ENCODE measurements at places on chromosomes 16 and 17.

GRCh38 chr17:73754886-73755400, 110.7 kb upstream of the SDK2 start:
- DNase-seq = no peak

GRCh38 chr16:67390816-67391423, 2.4 kb downstream of the TPPP3 start:
- DNase-seq = no peak

DNA sequence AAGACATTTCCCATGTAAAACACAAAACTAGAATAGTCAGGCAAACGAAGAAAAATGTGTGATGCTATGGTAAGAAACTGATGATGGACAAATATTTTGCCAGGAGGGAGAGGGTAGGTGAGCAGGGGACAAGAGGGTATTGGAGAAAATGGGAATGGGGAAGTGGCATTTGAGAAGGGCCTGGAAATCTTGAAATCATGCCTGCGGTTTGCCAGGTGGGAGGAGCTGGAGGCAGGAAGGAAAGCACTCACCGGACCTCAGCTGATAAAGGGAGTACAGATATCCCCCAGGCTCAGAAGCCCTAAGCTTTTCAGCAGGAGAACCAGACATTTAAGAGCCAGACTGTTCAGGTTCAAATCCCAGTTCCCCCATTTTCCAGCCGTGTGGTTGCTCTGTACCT, 103.6 kb downstream of the GSG1L start:
- no peak for DNase-seq

DNA sequence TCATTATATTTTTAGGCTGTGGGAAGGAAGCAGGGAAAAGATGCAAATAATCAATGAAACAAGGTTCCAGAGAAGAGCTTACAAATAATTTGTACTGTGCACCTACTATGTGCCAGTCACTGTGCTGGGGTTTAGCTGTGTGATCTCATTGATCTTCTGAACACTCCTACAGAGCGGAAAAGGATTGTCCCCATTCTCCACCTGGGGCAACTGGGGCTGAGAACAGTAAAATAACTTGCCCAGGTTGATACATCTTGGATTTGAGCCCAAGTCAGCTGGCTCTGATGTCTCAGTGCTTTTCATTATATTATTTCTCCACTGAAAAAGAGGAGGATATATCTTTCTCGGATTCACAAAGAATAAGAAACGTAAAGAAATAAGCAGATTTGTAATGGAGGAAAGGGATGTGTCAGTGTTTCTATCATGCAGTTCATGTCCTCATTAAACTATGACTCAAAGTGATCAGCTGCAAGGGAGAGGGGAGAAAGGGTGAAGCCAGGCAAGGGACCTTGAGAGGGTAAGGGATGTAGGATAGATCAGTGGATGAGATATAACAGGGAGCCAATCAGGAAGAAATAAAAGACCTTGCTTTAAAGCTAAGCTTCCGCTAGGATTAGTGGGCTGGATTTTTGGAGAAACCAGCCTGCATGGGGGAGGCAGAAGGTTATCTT, 143.6 kb upstream of the NOL11 start:
- no peak for DNase-seq

GRCh38 chr17:82603981-82604448, 44.2 kb downstream of the WDR45B start:
- no peak for DNase-seq

DNA sequence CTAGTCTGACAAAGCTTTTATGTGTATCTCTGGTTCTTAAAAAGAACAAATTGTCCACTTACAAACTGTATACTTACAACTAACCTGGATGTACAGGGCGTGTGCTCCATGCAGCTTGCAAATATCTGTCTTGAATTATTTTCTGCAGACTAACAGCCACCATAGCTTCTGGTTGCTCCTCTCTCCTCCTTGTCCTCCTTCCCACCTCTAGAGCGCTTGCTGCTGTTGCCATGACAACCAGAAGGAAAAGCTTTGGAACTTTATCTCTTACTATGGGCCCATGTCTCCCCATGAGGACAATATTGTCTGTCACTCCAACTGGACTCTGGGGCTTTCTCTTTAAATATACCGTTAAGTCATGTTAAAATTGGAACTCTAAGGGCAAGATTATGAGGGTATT, 71.5 kb upstream of the DHX40 start:
- DNase-seq = no peak

- no peak for DNase-seq
Observed at GRCh38 chr16:440627-441026, 15.2 kb downstream of the RAB11FIP3 start.

- no peak for DNase-seq
Observed at GRCh38 chr17:83014940-83015910, 64.2 kb upstream of the METRNL start.

Data from stimulated activated CD4-positive, alpha-beta T cell treated with anti-CD3 and anti-CD28 coated beads, TNF-alpha, amount 100 ng/mL, for 1 hour (primary cell).